Amniotic stem cell (primary cell): ENCODE measurements at places on chromosomes 1 and 21.

DNA sequence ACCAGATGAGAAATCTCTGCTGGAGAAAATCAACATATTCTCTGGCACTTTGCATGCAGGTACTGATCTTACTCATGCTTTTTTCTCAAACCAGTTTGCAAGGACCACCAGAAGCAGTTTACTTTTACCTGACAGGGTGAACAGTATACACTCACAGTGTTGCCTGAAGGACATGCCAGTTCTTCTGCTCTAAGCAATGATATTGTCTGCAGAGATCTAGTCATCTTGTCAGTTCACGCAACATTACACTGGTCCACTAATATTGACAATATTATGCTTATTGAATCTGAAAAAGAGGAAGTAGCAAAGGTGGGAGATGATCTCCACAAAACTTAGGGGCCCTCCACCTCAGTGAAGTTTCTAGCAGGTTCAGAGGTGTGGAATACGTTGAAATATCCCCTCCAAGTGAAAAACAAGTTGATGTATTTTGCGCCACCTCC, 3.8 kb upstream of the S100B start:
- no peak for DNase-seq

DNA sequence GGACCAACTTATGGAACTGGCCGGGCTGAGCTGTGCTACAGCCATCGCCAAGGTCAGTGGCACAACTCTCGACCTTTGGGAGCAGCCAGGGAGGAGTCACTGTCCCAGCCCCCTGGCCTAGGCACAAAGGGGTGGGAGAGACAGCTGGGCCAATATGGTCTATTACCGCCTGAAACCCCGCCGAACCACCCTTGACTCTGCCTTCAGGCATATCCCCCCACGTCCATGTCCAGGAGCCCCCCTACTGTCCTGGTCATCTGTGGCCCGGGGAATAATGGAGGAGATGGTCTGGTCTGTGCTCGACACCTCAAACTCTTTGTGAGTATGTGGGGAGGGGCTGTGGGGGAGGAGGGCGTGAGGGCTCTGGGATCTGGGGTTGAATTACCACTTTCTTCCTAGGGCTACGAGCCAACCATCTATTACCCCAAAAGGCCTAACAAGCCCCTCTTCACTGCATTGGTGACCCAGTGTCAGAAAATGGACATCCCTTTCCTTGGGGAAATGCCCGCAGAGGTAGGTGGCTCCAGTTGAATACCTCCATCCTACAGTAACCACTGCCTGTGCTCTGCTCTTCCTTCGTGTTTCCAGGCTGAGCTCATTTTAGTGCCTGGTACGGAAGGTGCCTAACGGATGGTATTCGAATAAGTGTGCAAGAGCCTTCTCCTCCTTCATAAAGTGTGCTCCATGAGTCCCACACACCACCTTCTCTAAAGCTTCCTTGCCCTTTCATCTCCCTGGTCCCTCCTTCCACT, 758 bp downstream of the NAXE start:
- no peak for DNase-seq

- DNase-seq = no peak
Measured at GRCh38 chr1:9143250-9143649, 14.3 kb upstream of the GPR157 start.

GRCh38 chr1:202760589-202760988, 47.6 kb downstream of the KDM5B start:
- DNase-seq = no peak

DNA sequence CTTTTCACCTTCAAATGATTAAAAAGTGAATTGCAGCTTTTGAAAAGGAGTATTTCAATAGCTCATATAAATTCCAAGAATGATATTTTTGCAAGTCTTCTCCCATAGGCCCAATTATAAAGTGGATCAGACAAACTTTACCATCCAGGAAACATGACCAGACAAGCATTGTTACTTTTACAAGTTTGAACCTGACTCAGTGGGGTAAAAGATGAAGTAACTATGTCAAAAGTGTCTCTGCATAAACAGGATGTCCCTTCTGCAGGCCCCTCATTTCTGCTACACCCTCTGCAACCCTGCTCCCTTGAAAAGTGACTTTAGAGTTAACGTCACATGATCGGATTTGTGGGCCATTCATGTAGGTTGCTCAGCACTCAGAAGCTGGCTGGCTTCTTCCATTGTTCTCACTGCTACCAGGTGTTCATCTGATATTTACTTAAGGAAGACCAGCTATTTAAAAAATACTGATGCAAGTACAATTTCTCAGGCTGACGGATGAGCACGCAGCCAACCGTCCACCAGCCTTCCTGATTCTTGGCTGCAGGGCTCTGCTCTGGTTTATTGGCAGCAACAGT, 32.3 kb downstream of the URB1 start:
- DNase-seq = no peak

GRCh38 chr1:94119796-94120569, 965 bp downstream of the ABCA4 start:
- DNase-seq = no peak

DNA sequence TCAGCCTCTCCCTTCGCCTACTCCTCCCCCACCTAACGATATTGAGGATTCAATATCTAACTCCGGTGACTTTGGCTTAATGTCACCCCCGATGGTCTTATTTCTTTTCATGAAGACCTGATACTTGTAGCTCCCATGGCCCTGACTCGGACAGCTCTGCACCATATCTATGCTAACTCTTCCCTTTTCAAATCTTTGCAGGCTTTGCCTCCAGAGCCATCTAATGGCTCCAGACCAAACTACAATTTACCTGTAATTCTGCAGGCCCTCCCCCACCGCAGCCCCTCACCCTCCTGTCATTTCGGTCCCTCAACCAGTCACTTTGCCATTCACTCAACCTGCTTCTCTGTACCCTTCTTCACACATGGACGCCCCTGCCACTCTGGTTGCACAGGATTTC, 7.9 kb upstream of the GSTM5 start:
- no peak for DNase-seq

- peak; percentile 46 for DNase-seq
Measured at GRCh38 chr1:154198756-154199562, 7.1 kb upstream of the TPM3 start.

GRCh38 chr1:44273560-44274350, 60.5 kb downstream of the DMAP1 start:
- no peak for DNase-seq

DNA sequence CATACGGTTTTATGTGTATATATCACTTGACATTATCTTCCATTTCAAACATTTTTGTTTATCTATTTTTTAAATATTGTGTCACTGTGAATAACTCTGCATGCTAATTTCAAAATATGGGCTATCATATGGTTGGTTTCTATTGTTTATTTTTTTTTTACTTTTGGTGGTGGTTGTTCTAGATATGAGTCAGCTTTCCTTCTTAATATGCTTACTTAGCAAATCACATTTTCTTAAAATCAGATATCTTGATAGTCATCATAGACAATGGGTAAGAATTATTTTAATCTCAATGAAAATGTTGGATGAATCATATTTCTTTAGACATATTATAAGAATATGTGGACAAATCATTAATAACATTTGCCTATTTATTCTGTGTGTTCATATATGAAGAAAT, 881.5 kb downstream of the BRINP3 start:
- DNase-seq = no peak

GRCh38 chr1:88982055-88982454, 10.4 kb downstream of the KYAT3 start:
- no peak for DNase-seq

DNA sequence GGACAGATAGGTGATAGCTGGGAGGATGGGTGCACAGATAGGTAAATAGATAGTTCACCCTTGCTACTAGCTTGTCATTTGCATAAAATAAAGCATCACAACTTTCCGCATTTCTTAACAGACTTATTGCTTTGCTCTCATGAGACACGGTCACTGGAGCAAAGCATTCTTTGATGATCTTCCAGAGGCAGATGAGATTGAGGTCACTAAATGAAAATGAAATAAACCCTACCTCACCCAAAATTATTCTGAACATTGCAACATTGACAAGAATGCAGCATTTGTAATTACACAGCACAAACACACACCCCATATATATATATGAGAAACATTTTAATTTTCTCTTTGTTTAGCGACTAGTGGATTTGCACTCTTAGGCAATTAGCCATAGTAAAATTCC, 107.6 kb downstream of the SNX7 start:
- no peak for DNase-seq

GRCh38 chr1:17276568-17276967, 27.7 kb downstream of the PADI3 start:
- DNase-seq = peak; percentile 3

- DNase-seq = no peak
Measured at GRCh38 chr21:23223882-23224281, 2225.7 kb downstream of the NCAM2 start.

DNA sequence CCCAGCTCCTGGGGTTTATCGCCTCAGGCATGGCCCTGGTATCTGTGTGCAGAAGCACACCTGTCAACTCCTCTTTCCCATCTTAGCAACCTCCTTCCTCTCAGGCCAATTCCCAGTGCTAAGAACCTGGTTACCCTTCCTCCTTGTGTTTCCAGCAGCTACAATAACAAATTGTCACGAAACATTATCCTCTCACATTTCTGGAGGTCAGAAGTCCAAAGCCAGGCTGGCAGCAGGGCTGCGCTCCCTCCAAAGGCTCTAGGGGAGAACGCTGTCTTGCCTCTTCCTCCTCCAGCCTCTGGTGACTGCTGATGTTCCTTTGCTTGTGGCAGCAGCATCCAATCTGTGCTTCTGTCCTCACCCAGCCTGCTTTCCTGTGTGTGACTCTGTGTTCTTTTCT, 10.7 kb upstream of the MRPS14 start:
- no peak for DNase-seq

GRCh38 chr1:222794656-222795474, 20.0 kb upstream of the DISP1 start:
- no peak for DNase-seq

DNA sequence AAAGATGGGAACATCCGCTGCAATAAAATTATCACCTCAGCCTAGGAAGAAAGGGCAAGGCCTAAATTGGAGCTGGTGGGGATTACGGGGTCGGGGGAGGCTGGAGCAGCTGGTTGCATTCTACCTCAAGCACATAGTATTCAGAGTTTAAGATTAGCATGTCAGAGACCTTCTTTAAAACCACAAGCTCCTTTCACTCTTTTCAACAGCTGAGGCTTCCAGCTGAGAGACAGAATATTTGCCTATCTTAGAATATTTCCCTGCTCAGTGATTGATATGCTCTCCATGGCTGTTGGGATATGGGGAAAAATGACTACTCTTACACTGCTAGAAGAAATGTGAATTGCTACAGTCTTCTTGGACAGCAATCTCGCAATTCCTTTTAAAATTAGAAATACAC, 248.6 kb downstream of the TBX15 start:
- no peak for DNase-seq

DNA sequence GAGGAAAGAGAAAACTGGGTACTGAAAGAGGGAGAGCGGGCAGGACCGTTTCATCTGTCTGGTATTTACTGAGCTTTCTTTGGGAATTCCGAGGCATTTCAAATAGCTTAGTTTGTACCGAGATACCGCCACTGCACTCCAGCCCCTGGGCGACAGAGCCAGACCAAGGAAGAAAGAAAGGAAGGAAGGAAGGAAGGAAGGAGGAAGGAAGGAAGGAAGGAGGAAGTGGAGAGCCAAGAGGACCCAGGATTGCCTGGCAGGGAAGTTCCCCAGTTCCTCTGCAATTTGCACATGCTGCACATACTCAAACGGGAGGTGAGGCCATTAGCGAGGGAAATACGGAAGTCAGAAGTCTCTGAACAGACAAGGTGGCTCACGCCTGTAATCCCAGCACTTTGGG, 961 bp upstream of the FUCA1 start:
- no peak for DNase-seq

DNA sequence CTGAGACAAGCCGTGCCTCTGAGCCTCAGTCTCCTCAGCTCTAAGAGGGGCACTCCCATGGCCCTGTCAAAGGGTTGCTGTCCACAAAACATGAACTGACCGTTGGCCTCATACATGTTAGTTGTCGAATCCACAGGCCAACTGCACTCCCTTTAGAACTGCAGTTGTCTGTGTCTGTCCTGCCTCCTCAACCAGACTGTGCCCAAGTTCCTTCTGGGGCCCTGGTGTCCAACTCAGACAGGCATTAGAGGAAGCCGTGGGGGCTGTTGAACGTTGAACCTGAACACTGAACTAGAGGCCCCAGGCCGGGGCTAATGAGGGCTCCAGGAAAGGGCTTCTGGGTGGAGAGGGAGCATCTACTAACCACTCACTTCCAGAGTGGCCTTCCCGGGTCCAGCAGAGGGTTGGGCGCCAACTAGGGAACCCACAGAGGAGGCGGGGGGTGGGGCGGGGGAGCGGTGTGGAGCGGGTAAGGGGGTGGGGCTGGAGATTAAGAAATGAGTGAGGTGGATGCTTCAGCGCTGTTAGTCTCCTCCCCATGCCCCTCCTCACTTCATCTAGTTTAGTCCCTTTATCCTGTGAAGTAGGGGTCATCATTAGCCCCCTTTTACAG, at the start of gene RAB42:
Gene RAB42 (plus strand): TSS at position 558 of the 613 bp plus-strand sequence. CDS start 247 bp downstream, outside the sequence.
- no peak for DNase-seq

GRCh38 chr1:235892734-235893413, 26.2 kb upstream of the LYST start:
- no peak for DNase-seq

DNA sequence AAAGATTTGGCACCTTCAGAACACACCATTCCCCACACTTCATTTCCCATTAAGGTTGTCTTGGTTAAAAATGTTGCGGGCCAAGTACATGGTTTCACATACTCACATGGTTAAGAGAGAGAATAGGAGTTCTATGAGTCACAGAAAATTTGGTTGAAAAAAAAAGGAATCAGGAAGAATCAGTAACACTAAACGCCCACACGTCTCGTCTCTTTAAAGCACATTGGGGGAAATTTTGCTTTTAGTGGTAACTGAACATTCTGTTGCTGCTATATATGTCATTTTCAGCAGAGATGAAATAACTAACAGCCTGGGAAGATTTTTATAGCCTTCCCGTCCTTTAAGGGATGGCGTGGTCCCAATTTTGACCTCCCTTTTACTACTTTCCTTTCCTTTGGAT, 132.9 kb upstream of the ERG start:
- no peak for DNase-seq

DNA sequence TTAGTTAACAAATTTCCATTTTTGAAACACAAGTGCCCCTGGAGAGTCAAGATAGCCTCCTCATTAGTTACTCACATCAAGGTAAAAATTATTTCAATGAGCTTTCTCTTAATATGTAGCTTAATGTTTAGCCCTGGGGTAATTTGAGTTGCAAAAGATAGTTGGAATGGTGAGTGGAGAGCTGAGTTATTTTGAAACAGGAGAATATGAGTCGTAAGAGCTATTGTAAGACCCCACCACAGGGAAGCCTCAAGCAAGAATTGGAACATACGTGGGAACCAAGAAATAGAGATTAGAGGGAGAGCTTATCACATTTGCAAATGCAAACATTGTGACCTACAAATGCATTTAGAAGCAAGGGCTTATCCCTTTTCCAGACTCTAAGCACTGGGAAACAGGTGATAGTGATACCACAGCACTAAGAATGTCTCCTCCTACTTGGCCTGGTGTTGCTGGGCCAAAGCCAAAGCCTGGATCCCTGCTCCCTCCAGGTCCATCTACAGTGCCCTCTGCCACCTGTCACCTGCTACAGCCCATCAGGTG, 635.1 kb downstream of the PTPRC start:
- DNase-seq = no peak

GRCh38 chr1:100875228-100875627, 19.4 kb downstream of the EXTL2 start:
- DNase-seq = no peak
